ENCODE measurements at places on chromosomes 5 and 9.

GRCh38 chr5:83589786-83590185, 118.2 kb downstream of the VCAN start:
- DNase-seq, result no peak

DNA sequence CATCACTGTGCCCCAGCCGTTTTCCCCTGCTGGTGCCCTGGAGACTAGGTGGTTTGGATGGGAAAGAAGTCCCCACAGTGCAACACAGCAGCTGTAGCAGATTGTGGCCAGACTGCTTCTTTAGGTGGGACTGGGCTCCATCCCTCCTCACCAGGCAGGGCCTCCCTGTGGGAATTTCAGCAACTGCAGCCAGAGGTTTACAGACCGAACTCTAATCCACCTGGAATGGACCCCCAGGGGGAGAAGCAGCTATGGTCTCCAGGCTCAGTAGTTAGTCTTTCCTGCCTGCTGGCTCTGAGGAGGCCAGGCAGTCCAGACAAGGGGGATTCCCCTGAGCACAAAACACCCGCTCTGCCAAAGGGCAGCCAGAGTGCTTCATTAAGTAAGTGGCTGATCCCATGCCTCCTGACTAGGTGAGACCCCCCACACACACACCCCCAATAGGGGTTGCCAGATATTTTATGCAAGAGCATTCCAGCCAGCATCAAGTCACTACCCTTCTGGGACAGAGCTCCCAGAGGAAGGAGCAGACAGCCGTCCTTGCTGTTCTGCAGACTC, 188.9 kb downstream of the SGCD start:
- DNase-seq, result no peak

GRCh38 chr5:5271786-5272321, 131.7 kb downstream of the ADAMTS16 start:
- no peak for DNase-seq

DNA sequence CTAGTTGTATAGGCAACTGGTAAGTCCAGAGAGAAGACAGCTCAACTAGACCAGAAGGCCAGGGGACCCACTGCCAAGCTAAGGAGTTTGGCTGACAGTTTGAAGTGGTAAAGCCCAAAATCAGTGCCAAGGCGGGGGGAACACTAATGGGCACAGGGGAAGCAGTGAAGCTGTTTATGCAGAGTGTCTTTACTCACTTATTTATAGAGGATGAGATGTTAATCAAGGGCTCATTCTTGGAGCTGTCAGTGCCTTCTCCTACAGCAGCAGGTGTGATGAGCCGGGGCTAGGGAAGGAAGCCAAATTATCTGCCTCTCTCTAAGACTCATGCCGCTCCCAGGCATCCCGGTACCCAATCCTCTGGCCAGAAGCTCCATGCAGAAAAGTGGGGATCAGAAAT, 75.2 kb upstream of the GALNT10 start:
- no peak for DNase-seq

- no peak for DNase-seq
Observed at GRCh38 chr9:69466151-69466550, 141.1 kb downstream of the ENTREP1 start.

- DNase-seq, result no peak
Observed at GRCh38 chr5:943201-943917, 50.7 kb downstream of the TRIP13 start.

GRCh38 chr9:101437806-101438232, 2.2 kb upstream of the ALDOB start:
- DNase-seq, result no peak

DNA sequence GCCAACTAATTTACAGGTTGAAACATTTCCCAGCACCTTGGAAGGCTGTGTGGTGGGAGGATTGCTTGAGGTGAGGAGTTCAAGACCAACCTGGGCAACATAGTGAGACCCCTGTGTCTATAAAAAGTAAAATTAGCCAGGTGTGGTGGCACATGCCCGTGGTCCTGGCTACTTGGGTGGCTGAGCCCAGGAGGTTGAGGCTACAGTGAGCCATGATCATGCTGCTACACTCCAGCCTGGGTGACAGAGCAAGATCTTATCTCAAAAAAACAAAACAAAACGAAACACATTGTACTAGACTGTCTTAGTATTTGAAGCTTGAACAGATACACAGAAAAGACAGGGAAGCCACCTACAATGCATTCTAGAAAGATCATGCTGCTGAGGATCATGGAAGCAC, 2.8 kb upstream of the HSDL2 start:
- DNase-seq, result no peak

DNA sequence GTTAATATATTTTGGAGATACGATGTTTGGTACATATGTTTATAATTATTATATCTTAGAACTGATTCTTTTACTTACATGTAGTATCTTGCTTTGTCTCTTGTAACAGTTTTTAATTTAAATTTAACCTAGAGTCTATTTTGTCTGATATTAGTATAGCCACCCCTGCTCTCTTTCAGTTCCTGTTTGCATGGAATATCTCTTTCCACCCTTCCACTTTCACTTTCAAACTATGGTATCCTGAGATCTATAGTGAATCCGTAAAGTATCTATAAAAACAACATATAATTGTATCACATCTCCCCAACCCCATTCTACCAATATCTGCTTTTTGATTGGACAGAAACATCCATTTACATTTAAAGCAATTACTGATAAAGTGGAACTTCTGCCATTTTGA, 7.2 kb downstream of the IRGM start:
- no peak for DNase-seq

GRCh38 chr5:178114325-178115135, 1.2 kb downstream of the N4BP3 start:
- DNase-seq, result no peak

DNA sequence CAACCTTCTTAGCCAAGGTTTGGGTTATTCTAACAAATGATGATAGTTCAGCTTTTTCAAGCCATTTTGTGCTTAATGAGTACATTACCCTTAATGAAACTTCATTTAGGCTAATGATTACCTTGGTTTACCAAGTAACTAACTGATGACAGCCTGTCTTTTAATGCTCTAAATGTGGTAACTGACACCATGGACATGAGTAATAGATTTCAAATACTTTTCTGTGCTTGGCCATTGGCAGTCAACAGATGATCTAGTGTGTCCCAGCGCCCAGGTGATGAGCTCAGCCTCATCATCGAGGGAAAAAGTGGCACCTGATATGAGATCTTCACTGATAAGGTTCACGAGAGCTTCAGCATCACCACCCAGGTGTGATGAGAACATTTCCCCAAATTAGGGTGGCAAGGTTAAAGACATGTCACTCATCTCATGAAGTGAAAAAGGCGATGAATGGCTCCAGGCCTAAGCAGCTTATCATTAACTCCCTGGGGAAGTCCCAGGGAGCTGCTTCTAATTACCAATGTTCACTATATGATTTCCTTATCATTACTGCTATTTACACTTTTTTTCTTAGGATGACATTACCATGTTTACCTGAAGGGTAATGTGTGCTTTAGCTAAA, 296.0 kb downstream of the SPOCK1 start:
- no peak for DNase-seq

DNA sequence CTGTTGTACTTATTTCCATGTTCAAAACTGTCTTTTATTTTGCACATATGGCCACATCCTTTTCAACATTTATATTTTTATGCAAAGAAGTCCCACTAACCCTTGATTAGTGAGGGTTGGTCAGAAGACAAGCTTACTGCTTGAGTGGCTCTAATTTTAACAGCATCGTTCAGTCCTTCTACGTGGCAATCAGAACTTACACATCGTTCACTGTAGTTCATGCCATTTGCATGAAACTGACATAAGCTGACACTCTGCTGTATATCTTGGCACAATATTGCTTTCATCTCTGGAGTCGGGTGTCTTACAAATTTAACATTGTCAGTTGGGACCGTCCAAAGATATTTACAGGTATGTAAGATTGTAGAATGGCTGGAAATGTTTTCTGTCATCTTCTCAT, 50.6 kb downstream of the MARCHF11 start:
- no peak for DNase-seq

DNA sequence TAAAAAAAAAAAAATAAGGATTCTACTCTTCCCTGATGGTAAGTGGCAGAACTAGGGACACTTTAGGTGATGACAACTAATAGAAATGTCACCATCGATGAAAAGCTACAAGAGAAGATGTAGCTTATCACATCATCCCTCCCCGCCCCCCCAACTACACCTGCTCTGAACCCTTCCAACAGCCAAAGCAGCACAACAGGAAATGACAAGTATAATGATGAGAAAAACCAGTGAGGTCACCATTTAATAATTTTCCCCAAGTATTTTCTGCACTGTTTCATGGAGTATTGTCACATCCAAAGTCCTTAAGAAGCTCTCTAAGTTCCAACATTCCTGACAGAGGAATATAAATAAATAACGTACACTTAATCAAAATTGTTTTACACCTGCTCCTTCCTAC, 221.4 kb downstream of the EFNA5 start:
- no peak for DNase-seq

DNA sequence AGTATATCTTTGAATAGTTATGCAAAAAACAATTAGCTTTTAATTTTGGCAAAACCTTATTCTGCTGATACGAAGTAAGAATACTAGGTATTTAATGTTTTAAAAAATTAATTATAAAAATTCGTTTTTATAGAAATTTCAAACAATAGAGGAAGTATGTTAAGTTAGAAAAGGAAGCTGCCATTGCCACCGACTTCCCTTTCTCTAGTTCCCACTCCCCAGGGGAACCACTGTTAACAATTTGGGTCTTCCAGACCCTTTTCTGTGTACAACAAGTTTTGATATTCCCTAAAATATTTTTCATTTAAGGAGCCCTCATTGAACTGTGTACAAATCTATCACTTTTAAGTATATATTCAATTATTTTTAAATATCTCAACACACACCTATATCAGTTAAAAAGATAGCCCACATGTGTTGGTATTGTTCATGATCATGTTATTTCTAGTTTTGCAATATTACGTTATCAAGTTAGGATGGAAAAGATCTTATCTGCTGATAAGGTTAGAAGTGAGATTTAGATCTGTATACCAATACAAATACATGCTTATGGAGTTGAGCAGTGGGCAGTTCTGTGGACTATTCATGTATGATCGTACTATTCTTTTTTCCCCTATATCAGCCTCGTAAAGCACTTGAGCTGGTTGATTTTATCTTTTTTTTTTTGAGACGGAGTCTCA, 25.9 kb downstream of the NDFIP1 start:
- DNase-seq, result no peak

DNA sequence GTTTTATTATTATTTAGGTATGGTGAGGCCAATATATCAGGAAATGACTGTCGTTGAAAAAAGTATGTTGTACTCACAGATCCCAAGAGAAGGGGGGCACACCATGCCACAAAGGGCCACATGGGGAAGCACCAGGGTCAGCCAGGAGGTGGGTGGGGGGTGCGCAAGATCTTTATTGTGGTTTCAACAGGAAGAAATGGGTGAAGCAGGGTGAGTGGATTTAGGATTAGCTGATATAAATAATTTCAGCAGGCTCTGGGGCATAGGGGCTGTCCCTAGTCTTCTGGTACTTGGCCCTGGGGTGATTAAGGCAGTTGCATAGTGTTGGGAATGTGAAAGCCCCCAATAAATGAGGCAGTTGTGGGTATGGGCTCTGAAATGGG, 8.6 kb downstream of the PDCD1LG2 start:
- no peak for DNase-seq

- no peak for DNase-seq
Observed at GRCh38 chr5:65121880-65122436, 353.2 kb downstream of the CWC27 start.

DNA sequence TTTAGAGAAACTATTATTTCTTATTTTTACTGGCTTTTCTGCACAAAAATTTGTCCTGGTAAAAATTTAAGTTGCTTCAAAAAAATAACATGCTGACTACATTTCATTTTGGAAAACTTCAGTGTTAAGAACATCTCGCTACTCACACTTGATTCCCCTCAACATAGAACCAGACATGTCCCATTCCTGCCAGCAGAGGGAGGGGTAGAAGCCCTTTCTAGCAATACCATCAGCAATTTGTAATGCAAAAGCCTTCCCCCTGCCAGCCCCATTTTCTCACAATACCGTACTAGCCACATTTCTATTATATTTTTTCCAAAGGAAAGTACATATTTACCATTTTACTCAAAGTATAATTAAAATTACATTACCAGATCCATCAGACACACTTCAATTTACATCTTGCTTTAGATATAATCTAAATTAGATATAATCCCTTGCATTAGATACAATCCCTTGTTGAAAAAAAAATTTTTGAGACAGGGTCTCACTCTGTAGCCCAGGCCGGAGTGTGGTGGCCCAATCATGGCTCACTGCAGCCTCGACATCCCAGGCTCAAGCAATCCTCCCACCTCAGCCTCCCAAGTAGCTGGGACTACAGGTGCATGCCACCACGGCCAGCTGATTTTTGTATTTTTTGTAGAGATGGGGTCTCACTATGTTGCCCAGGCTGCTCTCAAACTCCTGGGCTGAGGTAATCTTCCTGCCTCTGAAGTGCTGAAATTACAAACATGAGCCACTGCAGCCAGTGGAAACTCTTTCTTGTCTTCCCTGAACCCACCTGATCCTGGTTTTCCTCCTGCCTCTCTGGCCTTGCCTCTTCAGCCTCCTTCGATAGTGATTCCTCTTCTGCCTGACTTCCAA, 39.6 kb upstream of the IDNK start:
- DNase-seq, result peak; percentile 65

DNA sequence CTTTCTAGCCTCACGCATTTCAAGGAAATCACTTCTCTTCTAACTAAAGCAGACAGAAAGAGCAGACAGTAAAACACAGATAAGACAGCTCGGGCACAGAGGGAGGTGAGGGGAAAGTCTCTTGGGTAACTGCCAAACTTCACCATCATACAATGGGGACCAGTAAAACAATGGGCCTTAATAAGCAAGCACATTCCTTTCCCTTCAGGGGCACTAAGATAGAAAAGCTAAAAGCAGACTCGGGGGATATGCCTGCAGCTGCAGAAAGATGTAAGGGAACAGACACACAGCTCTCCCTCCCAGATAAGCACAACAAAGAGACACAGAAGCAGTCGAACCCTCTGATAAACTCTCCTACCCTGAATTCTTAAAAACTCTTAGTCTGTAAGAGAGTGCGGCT, 15.6 kb upstream of the CKS2 start:
- DNase-seq, result no peak

GRCh38 chr5:140157032-140157781, 17.8 kb upstream of the CYSTM1 start:
- DNase-seq, result peak; percentile 88

DNA sequence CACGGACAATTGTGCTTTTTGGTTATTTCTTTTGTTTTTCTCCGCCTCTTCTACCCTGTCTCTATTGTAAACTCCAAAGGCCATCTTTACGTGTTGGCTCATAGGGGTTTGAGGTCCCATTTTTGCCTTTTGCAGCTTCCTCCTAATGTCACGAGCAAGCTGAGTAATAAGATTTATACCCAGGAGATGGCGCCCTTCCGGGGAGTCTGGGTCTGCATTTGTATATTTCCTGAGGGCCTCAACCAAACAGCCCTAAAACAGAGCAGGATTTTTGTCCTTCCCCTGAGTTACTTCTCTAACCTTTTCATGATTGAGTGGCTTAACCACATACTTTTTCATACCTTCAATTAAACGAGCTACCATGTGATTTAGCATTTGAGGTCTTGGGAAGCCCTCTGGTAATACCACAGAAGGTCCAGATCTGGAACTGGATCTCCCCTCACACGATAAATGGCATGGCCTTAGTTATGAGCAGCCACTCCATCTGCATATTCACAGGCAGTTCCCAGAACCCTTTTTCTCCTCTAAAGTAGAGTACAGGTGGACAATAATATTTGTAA, 11.2 kb upstream of the CFAP95 start:
- DNase-seq, result peak; percentile 42

GRCh38 chr9:130694205-130694604, 625 bp downstream of the EXOSC2 start:
- DNase-seq, result no peak

All from endothelial cell (in vitro differentiated cells).